ENCODE measurements at places on chromosomes 2 and 18.

GRCh38 chr2:109129356-109129920, 433 bp downstream of the SH3RF3 start:
- no peak overlapping the region for H3K27ac ChIP-seq
- H3K4me3 ChIP-seq: no peak overlapping the region
- peaks cover 11% of the 10 kb centered on the region for H3K27me3 ChIP-seq
- H3K36me3 ChIP-seq: no peaks in the 10 kb centered on the region

DNA sequence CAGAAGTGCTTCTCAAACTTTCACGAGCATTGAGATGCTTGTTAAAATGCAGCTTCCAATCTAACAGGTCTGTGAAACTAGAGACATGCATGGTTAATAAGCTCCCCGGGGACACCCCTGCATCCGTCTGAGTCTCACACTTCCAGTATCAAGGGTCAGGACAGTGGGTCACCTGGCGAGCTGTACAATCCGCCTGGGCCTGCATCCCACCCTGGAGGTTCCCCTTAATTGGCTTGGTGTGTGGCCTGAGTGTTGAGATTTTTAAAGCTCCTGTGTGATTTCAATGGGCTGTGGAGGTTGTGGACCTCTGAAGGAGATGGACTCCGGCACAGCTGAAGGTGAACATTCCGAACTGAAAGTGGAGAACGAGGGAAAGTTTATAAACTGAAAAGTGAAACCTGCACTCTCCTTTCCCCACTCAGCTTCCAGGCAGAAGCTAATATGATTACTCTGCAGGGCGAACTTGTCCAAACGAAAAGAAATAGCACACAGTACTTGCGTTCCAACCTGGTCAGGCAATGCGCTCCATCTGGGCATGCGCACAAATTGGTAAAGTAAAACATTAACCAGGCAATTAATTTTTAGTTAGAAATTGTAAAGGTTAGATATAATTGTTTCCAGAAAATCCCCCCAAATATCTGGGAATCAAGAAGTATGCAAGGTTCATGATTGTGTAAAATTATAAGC, 191.7 kb upstream of the ALKAL2 start:
- no peak overlapping the region for H3K27ac ChIP-seq
- DNase-seq: no peak
- H3K36me3 ChIP-seq: no peaks in the 10 kb centered on the region
- H3K27me3 ChIP-seq: no peaks in the 10 kb centered on the region

- no peaks in the 10 kb centered on the region for H3K36me3 ChIP-seq
- DNase-seq: peak; percentile 23
- no peak overlapping the region for H3K4me3 ChIP-seq
- H3K27ac ChIP-seq: no peak overlapping the region
- no peaks in the 10 kb centered on the region for H3K4me1 ChIP-seq
Observed at GRCh38 chr18:13267431-13267873, 48.9 kb downstream of the LDLRAD4 start.

GRCh38 chr18:45046228-45046627, 365.5 kb downstream of the SETBP1 start:
- H3K4me3 ChIP-seq: no peak overlapping the region
- no peak overlapping the region for H3K27ac ChIP-seq
- no peaks in the 10 kb centered on the region for H3K4me1 ChIP-seq
- peaks cover 2% of the 10 kb centered on the region for H3K27me3 ChIP-seq
- H3K36me3 ChIP-seq: no peaks in the 10 kb centered on the region

- no peaks in the 10 kb centered on the region for H3K27me3 ChIP-seq
- H3K27ac ChIP-seq: no peak overlapping the region
- H3K36me3 ChIP-seq: no peaks in the 10 kb centered on the region
- H3K4me3 ChIP-seq: no peak overlapping the region
- no peak for DNase-seq
- H3K4me1 ChIP-seq: no peaks in the 10 kb centered on the region
Observed at GRCh38 chr2:113091231-113091896, 23.6 kb downstream of the IL1F10 start.

GRCh38 chr18:849021-849420, 37.0 kb upstream of the YES1 start:
- no peak overlapping the region for H3K27ac ChIP-seq
- no peaks in the 10 kb centered on the region for H3K36me3 ChIP-seq
- no peak for DNase-seq
- H3K27me3 ChIP-seq: no peaks in the 10 kb centered on the region
- no peaks in the 10 kb centered on the region for H3K4me1 ChIP-seq

DNA sequence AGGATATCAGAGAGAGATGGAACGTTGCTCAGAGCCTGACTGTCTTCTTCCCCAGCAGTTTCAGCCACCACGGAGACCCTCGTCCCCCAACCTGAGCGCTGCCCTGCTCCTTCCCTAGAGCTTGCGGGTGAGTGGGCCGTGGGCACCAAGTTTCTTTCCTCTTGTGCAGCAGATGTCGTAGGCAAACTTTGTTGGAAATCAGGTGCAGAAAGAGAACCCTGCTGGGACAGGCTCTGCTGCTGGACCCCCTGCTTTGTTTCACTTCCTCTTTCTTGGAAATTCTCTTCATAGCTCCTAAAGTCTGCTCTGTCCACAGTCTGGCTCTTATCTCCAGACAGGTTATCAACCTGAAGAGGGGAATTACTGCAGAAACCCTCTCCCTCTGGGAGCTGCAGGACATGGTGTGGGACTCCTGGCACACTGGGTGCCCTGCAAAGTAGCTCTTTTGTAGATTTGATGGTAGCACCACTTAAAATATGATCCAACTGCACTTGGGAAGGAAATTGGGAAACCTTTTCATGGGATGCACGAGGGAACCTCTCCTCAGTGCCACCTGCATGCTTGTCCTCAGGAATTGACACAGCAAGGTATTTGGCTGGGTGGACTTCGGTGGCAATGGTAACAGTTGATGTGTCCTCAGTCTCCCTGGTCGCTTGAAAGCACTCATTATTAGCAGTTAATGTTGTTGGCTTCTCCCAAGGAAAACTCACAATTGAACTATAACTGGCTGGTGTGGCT, 92.2 kb downstream of the ALPK2 start:
- peak; percentile 38 for DNase-seq
- H3K27me3 ChIP-seq: no peaks in the 10 kb centered on the region
- no peak overlapping the region for H3K4me3 ChIP-seq
- H3K36me3 ChIP-seq: no peaks in the 10 kb centered on the region
- peaks cover 27% of the 10 kb centered on the region for H3K4me1 ChIP-seq

- H3K4me1 ChIP-seq: no peaks in the 10 kb centered on the region
- H3K4me3 ChIP-seq: no peak overlapping the region
- no peaks in the 10 kb centered on the region for H3K27me3 ChIP-seq
- no peak overlapping the region for H3K27ac ChIP-seq
- H3K36me3 ChIP-seq: no peaks in the 10 kb centered on the region
- DNase-seq: no peak
Observed at GRCh38 chr2:134663451-134664450, 55.0 kb downstream of the TMEM163 start.

- DNase-seq: no peak
- no peak overlapping the region for H3K4me3 ChIP-seq
- no peak overlapping the region for H3K27ac ChIP-seq
- H3K27me3 ChIP-seq: no peaks in the 10 kb centered on the region
Observed at GRCh38 chr2:137590102-137590501, 374.2 kb upstream of the HNMT start.

DNA sequence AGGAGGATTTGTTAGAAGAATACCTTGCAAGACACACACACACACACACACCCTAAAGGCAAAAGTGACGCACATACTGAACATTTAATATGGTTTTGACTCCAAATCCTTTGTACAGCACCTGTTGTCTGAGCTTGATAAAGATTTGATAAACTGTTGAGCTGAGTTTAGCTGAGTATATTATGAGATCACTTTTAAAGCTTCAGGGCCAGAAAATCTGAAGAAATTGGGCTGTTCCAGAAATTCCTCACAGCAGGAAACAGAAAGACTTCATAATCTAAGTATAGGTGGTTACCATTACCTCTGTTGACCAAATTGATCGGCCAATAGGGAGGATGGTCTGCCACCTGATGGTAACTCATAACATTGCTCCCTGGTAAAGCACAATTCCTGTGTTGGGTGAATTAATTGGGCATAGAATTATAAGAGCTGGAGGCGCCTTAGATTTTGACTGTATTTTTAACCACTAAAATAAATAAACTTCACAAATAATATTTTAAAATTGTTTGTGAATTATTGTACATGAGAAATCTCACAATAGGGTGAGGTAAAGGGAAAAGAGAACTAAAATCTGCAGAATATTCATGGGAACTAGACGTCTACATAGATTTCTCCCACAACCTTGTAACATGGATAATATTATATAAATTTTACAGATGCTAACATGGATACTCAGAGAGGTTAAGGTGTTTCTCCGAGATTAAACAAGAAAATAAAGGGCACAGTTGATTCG, 21.8 kb upstream of the RPIA start:
- no peaks in the 10 kb centered on the region for H3K36me3 ChIP-seq
- peak; percentile 61 for DNase-seq
- no peak overlapping the region for H3K27ac ChIP-seq
- H3K27me3 ChIP-seq: no peaks in the 10 kb centered on the region

DNA sequence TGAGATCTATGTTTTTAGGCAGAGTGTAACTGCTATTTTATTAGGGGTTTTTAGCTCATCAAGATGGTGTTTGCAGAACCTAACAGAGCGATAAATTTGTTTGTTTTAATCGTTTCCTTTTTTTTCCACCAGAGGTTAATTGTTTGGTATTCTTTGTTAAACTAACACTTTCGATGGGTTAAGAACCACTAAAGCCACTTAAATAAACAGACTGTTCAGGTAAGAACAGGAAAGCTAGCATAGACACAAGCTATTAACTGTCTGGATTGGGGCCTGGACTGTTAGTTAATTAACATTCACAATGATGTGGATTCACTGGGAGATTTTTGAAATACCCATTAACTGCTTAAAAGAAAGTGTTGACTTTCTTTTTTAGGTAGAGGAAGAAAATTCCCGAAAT, 209.0 kb upstream of the COPS8 start:
- H3K4me3 ChIP-seq: no peak overlapping the region
- no peak for DNase-seq
- H3K27ac ChIP-seq: no peak overlapping the region
- H3K4me1 ChIP-seq: no peaks in the 10 kb centered on the region
- H3K27me3 ChIP-seq: no peaks in the 10 kb centered on the region
- H3K36me3 ChIP-seq: no peaks in the 10 kb centered on the region

- no peaks in the 10 kb centered on the region for H3K36me3 ChIP-seq
- DNase-seq: peak; percentile 55
- peaks cover 4% of the 10 kb centered on the region for H3K4me1 ChIP-seq
- H3K27me3 ChIP-seq: no peaks in the 10 kb centered on the region
- no peak overlapping the region for H3K27ac ChIP-seq
Observed at GRCh38 chr18:79680100-79680879, 687 bp downstream of the CTDP1 start.

DNA sequence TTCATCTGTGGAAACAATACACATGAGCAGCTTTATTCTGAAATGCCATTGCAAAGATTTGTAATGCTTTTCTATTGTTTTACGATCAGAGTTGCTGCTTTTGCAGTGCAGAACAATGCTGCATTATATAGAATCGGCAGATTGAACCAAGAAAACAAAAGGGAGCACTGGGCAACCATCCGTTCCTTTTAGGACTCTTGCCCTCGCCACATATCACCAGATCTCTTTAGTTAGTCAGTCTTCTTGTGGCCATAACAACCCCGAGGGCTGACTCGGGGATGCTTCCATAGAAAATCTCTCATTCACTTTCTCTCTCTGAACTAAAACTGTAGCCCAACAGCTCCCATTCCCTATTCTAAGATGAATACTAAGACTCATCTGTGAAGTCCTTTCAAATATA, 340.4 kb downstream of the NRXN1 start:
- DNase-seq: no peak
- no peaks in the 10 kb centered on the region for H3K27me3 ChIP-seq
- no peaks in the 10 kb centered on the region for H3K4me1 ChIP-seq
- no peak overlapping the region for H3K27ac ChIP-seq

- H3K4me1 ChIP-seq: no peaks in the 10 kb centered on the region
Observed at GRCh38 chr2:70565039-70565731, 11.6 kb upstream of the TGFA start.

- peaks cover 28% of the 10 kb centered on the region for H3K4me1 ChIP-seq
- H3K36me3 ChIP-seq: no peaks in the 10 kb centered on the region
- H3K27ac ChIP-seq: peak overlapping the region; percentile 47
- H3K27me3 ChIP-seq: no peaks in the 10 kb centered on the region
- H3K4me3 ChIP-seq: no peak overlapping the region
Observed at GRCh38 chr2:41937464-41937906, 110.3 kb upstream of the PKDCC start.

GRCh38 chr18:48707636-48708296, 168.9 kb downstream of the CTIF start:
- H3K4me3 ChIP-seq: no peak overlapping the region
- H3K27me3 ChIP-seq: no peaks in the 10 kb centered on the region
- no peaks in the 10 kb centered on the region for H3K36me3 ChIP-seq
- H3K27ac ChIP-seq: no peak overlapping the region

DNA sequence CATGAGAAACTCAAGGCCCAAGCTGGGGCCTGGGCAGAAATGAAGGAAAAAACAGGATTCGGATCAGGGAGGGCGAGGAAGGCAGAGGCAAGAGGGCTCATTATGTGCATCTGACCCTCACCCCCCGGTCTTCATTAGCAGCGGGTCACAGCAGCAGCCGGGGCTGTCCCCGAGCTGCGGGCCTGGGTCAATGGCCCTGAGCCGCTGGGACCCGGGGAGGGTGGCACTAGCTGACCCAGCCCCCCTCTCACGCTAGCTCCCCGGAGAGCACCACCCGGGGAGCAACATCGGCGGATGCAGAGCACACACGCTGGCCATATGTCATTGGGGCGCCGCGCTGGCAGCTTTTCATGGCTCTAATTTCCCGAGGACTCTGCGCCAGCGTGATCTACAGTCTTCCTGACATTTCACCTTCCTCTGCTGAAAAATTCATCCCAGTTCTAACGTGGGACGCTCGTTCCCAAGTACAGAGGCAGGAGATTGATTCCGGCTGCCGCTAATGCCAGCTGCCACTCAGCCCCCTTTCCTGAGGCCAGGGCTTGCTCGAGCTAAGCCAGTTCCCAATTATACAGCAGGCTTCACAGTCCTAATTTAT, 63.7 kb downstream of the EIPR1 start:
- H3K4me1 ChIP-seq: no peaks in the 10 kb centered on the region
- no peak overlapping the region for H3K27ac ChIP-seq
- H3K4me3 ChIP-seq: no peak overlapping the region
- no peaks in the 10 kb centered on the region for H3K27me3 ChIP-seq
- H3K36me3 ChIP-seq: no peaks in the 10 kb centered on the region

GRCh38 chr2:133498662-133499585, 69.3 kb downstream of the NCKAP5 start:
- H3K27me3 ChIP-seq: no peaks in the 10 kb centered on the region
- no peak overlapping the region for H3K4me3 ChIP-seq
- no peak for DNase-seq
- H3K27ac ChIP-seq: no peak overlapping the region
- H3K36me3 ChIP-seq: no peaks in the 10 kb centered on the region

- H3K36me3 ChIP-seq: no peaks in the 10 kb centered on the region
- H3K4me3 ChIP-seq: no peak overlapping the region
- no peaks in the 10 kb centered on the region for H3K27me3 ChIP-seq
- H3K4me1 ChIP-seq: no peaks in the 10 kb centered on the region
- H3K27ac ChIP-seq: no peak overlapping the region
Observed at GRCh38 chr18:34049511-34049910, 175.2 kb downstream of the NOL4 start.

Data from mesendoderm (in vitro differentiated cells).